Heart left ventricle (tissue), 16 donors: ENCODE measurements at places on chromosomes 3 and 15. TPM values are rescaled to one million over a fixed set of nuclear protein-coding genes. Genes with fewer than 3 reads are reported as not detected.

Gene C3orf49
- not detected for total RNA-seq

Gene MAP1A
- 29.6 TPM for total RNA-seq

Gene PIERCE2
- total RNA-seq: 3.7 TPM

Gene FAM81A
- 3.2 TPM for total RNA-seq

Gene GPR15
- total RNA-seq: not detected

Gene MUC20
- total RNA-seq: 3.2 TPM

Gene VGLL3
- 7.4 TPM for total RNA-seq

Gene CHRD
- total RNA-seq: 3.4 TPM

Gene TGM5
- not detected for total RNA-seq

Gene STARD5
- total RNA-seq: 1.4 TPM

Gene GP5
- 0.07 TPM for total RNA-seq

Gene KCNMB3
- total RNA-seq: 0.40 TPM

Gene CLRN1
- total RNA-seq: not detected

Gene STXBP5L
- not detected for total RNA-seq

Gene HTR3E
- not detected for total RNA-seq

Gene SYNPR
- not detected for total RNA-seq

Gene LOXL1
- total RNA-seq: 20.7 TPM

Gene TAGLN3
- total RNA-seq: 0.66 TPM

Gene ZNF860
- not detected for total RNA-seq

Gene ZPLD1
- not detected for total RNA-seq

GRCh38 chr3:105235221-105235620, 131.5 kb upstream of the ALCAM start:
- no peak for DNase-seq

- DNase-seq: no peak
Observed at GRCh38 chr3:185318141-185318540, 44.8 kb upstream of the MAP3K13 start.

DNA sequence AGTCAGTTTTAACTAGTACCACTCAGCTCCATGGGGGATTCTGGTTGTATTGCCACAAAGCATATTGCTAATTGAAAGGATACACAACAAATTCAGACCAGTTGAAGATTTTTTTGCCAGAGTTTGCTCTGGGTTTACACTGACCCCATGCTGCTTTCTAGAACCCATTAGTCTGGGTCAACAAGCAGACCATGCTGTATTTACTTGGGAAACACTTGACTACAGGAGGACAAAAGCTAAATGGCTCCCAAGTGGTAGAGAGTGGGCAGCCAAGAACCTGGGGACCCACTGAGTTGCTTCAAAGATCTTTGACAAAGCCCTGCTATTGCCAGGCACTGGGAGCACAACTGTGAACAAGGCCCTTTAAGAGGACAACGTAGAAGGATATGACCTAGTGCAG, 86.8 kb upstream of the PSMD6 start:
- DNase-seq: no peak

DNA sequence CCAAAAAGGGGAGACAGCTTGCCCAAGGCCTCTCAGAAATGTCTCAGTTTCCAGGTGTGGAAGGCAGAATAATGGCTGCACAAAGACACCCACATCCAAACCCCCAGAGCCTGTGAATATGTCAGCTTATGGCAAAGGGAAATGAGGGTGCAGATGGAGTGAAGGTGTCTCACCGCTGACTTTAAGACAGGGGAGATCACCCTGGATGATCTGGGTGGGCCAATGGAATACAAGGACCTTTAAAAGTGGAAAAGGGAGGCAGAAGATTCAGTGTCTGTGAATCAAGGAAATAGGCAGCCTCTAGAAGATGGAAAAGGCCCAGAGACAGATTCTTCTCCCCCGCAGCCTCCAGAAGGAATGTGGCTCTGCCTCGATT, 48.8 kb upstream of the ATP2B2 start:
- no peak for DNase-seq

- no peak for DNase-seq
Observed at GRCh38 chr3:78116874-78117273, 1077.0 kb downstream of the ROBO2 start.

GRCh38 chr15:40037721-40038120, 1.3 kb downstream of the SRP14 start:
- DNase-seq: no peak

GRCh38 chr15:78630886-78631633, 9.9 kb downstream of the CHRNB4 start:
- DNase-seq: no peak

DNA sequence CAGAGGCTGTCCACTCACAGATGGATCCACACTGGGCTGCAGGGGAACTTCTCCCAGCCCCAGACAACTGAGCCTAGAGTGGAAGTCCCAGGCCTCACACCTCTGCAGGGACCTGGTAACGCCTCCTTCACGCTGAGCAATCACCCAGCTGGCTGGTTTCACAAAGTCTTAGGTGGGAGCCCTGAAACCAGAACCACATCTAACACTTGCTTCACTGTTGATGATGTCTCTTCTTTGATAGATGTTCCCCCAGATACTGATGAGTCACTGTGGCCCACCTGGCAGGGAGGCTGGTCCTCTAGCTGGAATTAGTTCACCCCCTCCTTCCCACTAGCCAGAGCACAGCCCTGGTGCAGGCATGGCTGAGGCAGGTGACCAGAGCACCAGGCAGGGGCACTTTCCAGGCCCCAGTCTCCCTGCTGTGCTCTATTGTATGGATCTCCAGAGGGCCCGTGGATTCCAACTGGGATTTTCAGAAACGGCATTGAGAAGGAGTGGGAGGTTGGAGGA, 33.5 kb downstream of the MYL3 start:
- DNase-seq: no peak

- no peak for DNase-seq
Observed at GRCh38 chr3:128813097-128813496, 66.3 kb upstream of the ACAD9 start.

GRCh38 chr3:121718205-121718846, 31.2 kb downstream of the GOLGB1 start:
- no peak for DNase-seq

- DNase-seq: no peak
Observed at GRCh38 chr3:24541935-24542334, 47.3 kb upstream of the THRB start.

- no peak for DNase-seq
Observed at GRCh38 chr15:68797191-68797590, 23.5 kb downstream of the ANP32A start.

GRCh38 chr3:142976621-142977398, 13.3 kb upstream of the PAQR9 start:
- DNase-seq: peak; percentile 87

DNA sequence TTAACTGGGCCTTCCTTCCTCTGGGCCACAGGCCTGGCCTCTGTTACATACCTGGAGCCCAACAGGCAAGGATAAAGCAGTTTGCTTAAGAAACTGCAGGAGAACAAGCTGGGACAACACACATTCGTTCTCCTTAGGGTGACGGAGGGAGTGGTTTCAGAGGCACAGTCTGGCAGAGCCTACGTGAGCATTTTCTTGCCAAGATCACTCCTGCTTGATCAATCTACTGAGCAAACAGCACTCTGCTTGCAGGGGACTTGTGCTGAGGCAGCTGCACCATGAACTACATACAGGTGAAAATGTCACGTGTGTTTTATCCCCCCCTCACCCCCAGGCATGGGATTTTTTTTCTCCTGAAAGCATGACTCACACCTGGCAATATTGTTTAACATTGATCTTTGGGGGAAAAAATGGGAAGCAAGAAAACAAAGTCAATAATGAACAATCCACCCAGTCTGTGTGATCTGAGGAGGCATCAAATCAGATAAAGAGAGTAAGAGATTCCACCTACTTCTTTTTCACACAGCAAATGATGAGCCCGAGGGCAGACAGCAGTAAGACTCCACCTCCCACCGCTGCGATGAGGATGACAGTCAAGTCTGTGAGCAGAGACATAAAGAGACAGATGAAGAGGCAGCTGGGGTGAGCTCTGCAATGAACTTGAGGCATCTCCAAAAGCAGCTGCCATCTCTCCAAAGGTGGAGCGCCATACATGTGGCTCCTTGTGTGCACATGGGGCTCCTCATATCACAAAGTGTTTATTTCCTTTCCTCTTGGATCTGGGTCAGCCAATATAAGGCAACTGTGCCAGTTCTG, 57.4 kb downstream of the CDCP1 start:
- DNase-seq: no peak

GRCh38 chr3:105518806-105519418, 152.2 kb downstream of the ALCAM start:
- no peak for DNase-seq

- DNase-seq: no peak
Observed at GRCh38 chr15:75138016-75138999, 63.4 kb upstream of the C15orf39 start.

GRCh38 chr15:39581793-39582285, 960 bp downstream of the THBS1 start:
- DNase-seq: peak; percentile 79

DNA sequence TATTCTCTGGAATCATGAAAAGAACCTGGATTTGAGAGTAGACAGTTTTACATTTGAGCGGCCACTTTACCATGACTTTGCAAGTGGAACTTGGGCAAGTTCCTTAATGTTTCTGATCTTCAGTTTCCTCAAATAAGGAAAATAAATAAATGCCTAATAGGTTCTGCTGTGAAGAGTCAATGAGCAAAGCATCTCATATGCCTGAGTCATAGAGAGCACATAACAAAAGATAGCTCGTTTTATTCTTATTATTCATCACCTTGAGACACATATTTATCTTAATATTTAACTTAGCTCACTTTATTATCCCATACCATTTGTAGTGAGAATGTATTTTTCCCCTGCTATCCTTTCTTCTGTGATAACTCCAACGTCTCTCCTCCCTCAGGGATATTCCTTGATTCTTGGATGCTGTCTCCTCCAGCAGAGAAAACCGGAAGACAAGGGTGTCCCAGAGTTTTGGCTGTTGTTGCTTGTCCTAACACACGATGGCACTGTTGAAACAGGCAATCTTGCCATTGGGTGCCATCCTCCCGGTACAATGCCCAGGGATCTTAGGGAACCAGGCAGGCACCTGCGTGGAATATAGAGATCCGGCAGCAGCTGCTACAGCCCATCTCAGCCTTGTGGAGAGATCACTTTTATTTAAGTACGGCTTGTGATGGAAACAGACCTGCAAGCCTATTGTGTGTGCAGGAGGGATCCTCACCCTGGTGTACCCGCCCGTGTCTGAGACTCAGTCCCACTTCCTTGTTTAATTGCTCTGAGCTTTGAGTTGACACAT, 33.3 kb upstream of the VPS33B start:
- peak; percentile 59 for DNase-seq

DNA sequence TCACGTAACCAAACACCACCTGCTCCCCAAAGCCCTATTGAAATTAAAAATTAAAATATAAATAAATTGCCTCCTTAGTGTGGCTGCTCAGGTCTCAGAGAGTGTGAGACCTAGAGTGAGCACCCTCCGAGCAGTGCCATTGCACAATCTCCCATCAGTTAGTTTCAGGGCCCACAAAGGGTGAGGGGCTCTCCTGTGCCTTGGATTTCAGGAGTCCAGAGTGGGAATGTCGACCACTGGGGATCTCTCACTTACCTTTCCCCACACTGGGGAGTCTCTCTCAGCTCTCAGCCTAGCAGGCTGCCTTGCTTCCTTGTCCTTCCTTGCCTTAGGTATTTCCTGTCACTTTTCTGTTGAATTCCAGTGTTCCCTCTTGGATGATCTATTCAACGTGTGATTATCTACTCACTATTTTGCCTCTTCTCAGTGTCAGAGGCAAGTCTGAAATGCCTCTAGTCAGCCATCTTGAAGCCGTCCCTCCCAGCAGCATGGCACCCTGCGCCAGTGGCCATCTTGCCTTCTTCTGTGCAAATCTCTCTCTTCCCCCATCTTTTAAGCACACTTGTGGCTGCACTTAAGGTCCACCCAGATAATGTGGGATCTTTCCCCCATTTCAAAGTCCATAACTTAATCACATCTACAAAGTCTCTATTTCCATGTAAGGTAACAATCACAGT, 119.3 kb downstream of the LRRK1 start:
- DNase-seq: no peak

DNA sequence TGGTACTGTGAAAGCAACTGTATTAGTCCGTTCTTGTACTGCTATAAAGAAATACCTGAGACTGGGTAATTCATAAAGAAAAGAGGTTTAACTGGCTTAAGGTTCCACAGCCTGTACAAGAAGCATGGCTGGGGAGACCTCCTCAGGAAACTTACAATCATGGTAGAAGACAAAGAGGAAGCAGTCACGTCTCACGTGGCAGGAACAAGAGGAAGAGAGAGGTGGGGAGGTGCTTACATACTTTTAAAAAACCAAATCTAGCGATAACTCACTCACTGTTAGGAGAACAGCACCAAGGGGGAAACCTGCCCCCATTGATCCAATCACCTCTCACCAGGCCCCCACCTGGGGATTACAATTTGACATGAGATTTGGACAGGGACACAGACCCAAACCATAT, 48.9 kb downstream of the IQGAP1 start:
- DNase-seq: no peak

GRCh38 chr3:190167936-190168680, 47.4 kb upstream of the P3H2 start:
- DNase-seq: no peak

DNA sequence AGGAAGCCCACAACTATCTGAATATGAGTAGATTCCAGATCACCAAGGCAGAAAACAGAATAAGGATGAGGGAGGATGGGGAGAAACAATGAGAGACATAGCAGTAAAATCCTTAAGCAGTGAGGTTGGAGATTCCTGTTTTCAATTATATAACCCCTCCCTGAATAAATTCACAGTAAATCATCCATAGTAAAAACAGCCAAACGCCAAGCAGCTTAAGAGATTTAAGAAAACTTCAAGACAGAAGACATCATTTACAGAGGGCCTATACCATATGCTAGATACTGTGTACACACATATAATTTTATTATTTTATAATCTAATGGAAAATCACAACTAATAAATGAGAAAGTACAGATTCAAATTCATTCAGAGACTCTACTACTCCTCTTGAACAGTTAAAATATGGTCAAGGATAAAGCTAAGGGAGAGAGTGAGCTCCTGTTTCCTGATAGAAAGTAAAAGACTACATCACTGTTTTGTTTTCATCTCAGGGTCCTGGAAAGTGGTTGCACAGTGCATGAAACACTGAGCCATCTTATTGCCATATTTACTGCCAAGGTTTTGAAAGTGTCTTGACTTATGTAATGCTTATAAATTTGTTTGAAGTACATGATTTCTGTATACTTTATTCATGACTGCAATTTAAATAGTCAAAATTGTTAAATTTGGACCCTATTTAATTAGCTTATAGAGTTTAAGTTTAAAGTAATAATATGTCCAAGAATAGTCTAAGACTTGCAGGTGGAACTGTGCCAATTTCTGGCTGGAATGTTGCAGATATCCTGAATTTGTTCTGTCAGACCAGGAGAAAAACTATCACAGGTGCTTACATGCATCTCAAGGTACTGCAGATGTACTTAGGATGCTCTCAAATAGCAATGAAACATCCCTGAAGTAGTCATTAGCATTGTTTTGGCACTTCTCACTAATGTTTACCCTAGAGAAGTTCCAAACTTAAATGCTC, 141.4 kb downstream of the TBL1XR1 start:
- no peak for DNase-seq

GRCh38 chr3:52270252-52270754, 8.1 kb downstream of the WDR82 start:
- no peak for DNase-seq

GRCh38 chr3:78917536-78917935, 850.3 kb downstream of the ROBO1 start:
- no peak for DNase-seq

- DNase-seq: no peak
Observed at GRCh38 chr15:38554354-38554753, 10.3 kb downstream of the RASGRP1 start.

- no peak for DNase-seq
Observed at GRCh38 chr15:31230630-31231485, 95.8 kb upstream of the KLF13 start.

GRCh38 chr3:123302961-123303360, 101.2 kb downstream of the SEC22A start:
- DNase-seq: peak; percentile 56

GRCh38 chr15:41633609-41634008, 26.6 kb upstream of the MGA start:
- DNase-seq: no peak
